Activated T-helper 1 cell treated with anti-CD3 and anti-CD28 coated beads, Interleukin-12 subunit alpha, Interleukin-12 subunit beta, Interleukin-2, Interleukin-4 antibody, amounts not matched to agents 30 ng/mL and 10 ng/mL and 1 ng/mL, durations not matched to agents 14 hours and 24 hours and 36 hours (primary cell): ENCODE measurements at places on chromosomes 6 and 20. TPM values are rescaled to one million over a fixed set of nuclear protein-coding genes. Genes with fewer than 3 reads are reported as not detected.

GRCh38 chr6:44636561-44637248 is 249.2 kb downstream of the CDC5L start:
- H3K27ac ChIP-seq = no peak overlapping the region
- H3K27me3 ChIP-seq = peaks cover 3% of the 10 kb centered on the region
- H3K36me3 ChIP-seq = no peaks in the 10 kb centered on the region
- no peak overlapping the region for H3K4me3 ChIP-seq
- no peak for DNase-seq
- H3K4me1 ChIP-seq = peaks cover 3% of the 10 kb centered on the region

CST5 gene
- total RNA-seq = not detected in 2 replicates

TFAP2D gene
- total RNA-seq = not detected in 2 replicates

GRCh38 chr6:72784071-72784470 is 162.2 kb downstream of the KCNQ5 start:
- DNase-seq = no peak
- H3K4me1 ChIP-seq = no peaks in the 10 kb centered on the region
- no peaks in the 10 kb centered on the region for H3K36me3 ChIP-seq

- no peaks in the 10 kb centered on the region for H3K36me3 ChIP-seq
- no peak for DNase-seq
- no peaks in the 10 kb centered on the region for H3K27me3 ChIP-seq
- H3K27ac ChIP-seq = no peak overlapping the region
- H3K4me1 ChIP-seq = peaks cover 5% of the 10 kb centered on the region
These were observed 27.7 kb downstream of the PHF3 start for GRCh38 chr6:63663147-63663955.

GRCh38 chr6:20400456-20401204 is 1.0 kb upstream of the E2F3 start:
- H3K36me3 ChIP-seq = peaks cover 7% of the 10 kb centered on the region
- peak overlapping the region; percentile 99 for H3K4me3 ChIP-seq
- peaks cover 2% of the 10 kb centered on the region for H3K27me3 ChIP-seq

GRCh38 chr6:925656-926213 is 232.8 kb upstream of the EXOC2 start:
- H3K27ac ChIP-seq = no peak overlapping the region
- no peak overlapping the region for H3K4me3 ChIP-seq
- no peaks in the 10 kb centered on the region for H3K4me1 ChIP-seq
- no peaks in the 10 kb centered on the region for H3K36me3 ChIP-seq
- DNase-seq = no peak

DNA sequence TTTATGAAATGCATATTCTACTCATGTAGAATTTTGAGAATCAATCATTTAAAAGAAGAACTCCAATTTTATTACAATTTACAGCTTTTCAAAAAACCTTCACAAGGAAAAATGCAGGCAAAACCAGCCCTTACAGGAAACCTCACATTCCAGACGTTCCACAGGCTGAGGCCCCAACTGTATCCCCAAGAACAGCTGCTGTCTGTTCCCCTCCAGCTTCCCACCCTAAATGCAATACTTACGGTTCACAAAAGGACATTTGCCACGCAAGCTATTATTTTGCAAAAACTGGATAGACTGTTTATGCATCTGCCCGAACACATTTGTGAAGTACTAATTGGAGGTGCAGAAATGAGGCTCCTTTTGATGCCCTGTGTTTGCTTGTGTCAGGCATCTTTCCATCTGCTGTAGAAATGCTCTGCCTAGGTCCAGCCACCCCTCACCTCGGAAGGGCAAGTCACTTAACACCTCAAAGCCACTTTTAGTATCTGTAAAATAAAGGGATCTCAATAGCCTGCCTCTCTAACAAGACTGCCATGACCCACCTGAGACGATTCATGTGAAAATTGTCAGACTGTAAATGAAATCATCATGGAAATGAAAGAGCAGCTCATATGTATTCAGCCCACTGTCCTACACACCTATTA is 26.5 kb downstream of the PDE10A start:
- H3K4me1 ChIP-seq = no peaks in the 10 kb centered on the region
- DNase-seq = no peak
- no peak overlapping the region for H3K4me3 ChIP-seq
- no peaks in the 10 kb centered on the region for H3K36me3 ChIP-seq
